Urothelium cell line (cell line): ENCODE measurements at places on chromosomes 7 and 10.
A peak's percentile ranks its signal among the peaks of the same experiment; 100 is the strongest.

DNA sequence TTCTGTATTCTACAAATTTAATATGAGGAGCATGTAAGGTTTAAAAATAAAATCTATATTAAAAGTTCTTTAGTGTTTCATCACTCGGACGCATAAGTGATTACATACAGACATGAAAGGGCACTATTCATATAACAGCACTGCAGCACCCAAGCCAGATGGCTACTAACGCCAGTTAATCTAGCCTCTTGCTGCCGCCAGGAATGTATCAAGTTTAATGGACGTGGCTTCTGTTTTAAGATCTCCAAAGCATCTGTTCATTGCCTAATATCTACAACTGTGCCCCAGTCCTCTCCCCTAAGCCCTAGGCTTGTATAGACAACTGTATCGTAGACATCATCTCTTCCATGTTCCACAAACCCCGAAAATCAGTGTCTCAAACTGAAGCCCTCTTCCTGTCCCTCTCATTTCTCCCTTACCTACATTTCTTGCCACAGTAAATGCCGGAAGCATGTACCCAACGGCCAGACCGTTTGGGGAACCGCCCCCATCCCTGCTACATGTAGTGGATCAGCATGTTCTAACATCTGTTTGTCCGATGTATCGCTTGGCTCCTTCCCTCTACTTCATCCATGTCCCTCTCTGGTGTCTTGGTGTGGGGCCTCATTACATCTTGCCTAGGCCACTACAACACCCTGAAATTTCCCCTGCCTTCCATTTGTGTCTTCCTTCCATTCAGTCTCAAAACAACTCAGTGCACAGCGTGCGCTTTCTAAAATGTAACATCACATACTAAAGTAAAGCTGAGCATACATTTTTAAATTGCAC, 147.5 kb upstream of the RSU1 start:
- no peak for DNase-seq

DNA sequence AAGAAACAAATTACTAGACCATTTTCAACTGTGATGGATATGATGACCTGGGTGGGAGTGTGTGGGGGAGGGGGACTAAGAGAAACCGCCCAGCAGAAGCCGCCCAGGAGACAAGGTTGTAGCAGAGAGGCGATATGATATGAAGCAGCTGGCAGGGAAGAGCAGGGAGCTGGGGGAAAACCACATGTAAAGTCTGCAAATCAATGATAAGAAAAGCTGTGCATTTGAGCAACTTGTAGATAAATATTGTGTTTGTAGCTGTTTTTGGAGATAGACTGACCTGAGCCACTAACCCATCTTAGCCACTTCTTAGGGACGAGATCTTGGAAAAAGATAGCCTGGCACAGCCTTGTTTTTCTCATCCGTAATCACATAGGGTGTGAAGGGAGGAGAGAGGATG, 252.6 kb downstream of the SEC23IP start:
- DNase-seq, result no peak

- DNase-seq, result no peak
Measured at GRCh38 chr10:92430103-92430502, 139.1 kb downstream of the MARCHF5 start.

DNA sequence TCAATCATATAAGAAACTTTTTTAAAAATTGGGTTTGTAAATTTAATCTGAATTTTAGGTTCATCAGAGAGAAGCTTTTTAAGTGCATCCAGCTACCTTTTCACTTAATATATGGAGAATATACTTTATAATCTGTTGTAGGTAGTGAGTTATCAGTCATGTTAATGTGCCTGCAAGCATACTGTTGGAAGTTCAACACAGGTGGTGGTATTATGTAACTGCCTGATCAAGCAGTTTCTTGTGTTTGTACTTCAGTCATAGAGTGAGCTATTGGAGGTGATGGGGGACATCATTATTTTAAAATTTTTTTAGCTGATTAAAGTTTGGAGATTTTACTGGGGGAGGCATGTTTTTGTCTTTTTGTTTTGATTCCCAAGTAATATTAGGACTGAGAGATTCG, 2.5 kb downstream of the TNKS2 start:
- DNase-seq, result no peak

DNA sequence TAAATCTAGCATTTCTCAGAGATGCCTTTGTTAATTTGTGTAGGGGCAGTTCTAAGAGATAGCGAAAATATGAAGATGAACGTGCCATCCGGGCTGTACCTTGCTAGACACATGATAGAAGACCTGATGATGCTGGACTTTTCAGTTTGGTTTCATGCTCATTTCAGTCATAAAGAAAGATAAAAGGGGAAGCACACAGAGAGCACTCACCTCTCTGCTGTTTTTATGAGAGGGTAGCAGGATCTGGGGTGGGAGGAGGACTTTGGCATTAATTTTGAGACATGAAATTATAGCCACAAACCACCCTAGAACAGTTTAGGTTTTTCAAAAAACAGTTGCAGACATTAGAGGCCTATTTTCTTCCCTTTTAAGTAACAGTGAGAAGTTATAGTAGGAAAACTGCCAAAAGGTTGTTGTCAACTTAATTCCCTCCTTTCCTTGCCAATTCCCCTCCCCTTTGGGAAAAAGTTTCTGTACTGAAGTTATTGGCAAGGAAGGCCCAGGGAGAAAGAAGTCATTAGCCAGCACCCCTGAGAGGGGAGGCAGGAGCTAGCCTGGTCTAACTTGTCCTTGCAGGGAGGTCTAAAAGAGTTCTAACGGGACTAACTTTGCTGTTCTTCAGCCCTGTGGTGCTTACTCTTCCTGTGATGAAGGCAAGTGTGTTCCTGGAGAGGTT, 2.6 kb downstream of the ST7 start:
- no peak for DNase-seq

DNA sequence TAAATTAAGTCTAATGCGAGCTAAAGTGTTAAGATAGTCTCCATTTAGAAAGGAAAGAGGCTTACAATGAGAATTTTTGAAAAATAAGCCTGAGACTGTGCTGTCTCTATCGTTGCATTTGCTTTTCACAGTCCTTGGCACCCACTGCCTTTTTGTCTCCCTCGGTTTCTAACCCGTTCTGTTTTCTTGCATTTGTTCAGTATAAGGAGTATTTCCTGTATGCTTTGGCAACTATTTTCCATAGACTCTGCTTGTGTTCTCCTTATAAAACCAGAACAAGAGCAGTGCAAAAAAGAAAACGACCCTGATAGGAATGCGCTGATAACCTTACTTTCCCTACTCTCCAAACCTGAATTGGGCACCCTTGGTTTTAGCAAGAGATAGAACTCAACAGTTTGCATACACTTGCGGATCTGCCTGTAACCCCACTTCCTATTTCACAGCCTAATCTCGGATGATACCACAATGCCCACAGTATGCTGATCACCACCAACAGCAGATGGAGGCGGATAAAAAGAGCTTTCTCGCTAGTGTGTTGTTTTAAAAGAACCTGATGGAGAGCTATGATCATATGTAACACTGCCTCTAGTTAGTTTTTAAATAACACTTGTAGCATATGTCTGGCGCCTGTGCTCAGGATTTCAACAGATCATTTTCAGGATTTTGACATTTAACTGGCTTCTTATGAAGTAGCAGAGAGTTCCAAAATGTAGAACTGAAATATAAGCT, 1.6 kb upstream of the ARHGAP12 start:
- no peak for DNase-seq

DNA sequence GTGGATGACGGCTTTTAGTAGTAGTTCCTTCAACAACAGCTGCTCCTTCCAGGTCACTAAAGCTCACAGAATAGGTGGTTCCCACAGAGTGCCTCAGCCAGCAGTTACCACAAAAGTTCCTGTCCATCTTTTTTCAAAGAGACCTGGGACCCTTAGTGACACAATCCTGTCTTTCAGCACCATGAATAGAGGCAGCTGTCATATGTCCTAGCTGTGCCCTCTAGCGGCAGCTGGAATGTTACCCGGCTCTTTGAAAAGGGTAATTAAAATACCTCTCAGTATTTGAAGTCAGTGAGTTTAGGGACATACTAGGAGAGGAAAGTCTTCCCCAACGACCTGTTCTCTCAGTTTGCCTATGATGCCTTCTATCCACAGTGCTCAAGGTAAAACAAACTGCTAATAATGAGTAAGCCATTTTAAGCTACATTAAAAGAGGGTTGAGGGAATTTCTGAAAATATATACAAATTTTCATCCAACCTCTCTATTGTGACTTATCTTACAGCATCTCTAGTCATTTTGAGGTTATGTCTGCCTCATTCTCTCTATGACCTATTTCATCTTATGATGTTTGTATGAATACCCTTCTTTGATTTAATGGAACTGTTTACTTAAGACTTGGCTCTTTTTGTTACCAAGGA, 290.8 kb downstream of the NXPH1 start:
- peak; percentile 58 for DNase-seq

DNA sequence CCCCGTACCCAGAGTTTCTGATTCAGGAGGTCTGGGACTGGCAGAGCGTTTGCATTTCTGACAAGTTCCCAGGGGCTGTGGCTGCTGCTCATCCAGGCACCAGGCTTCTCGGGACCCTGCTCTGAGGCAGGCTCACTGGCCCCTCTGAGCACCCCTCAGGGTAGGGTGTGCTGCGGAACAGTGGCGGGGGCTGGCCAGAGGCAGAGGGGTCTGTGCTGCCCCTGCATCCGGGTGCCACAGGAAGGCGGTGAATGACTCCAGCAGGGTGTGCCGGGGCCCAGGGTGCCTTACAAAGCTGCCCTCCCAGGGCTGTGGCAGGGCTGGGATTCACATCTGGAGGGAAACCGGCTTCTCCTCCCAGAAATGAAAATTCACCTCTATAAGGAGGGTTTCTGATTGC, 77.4 kb downstream of the CHST15 start:
- DNase-seq, result no peak

- peak; percentile 14 for DNase-seq
Measured at GRCh38 chr7:25454562-25455041, 226.3 kb upstream of the NPVF start.

- no peak for DNase-seq
Measured at GRCh38 chr7:105602325-105603305, 21.3 kb upstream of the EFCAB10 start.

- no peak for DNase-seq
Measured at GRCh38 chr10:120949609-120950031, 98.5 kb downstream of the WDR11 start.

GRCh38 chr10:84108797-84109196, 30.5 kb upstream of the GHITM start:
- no peak for DNase-seq

DNA sequence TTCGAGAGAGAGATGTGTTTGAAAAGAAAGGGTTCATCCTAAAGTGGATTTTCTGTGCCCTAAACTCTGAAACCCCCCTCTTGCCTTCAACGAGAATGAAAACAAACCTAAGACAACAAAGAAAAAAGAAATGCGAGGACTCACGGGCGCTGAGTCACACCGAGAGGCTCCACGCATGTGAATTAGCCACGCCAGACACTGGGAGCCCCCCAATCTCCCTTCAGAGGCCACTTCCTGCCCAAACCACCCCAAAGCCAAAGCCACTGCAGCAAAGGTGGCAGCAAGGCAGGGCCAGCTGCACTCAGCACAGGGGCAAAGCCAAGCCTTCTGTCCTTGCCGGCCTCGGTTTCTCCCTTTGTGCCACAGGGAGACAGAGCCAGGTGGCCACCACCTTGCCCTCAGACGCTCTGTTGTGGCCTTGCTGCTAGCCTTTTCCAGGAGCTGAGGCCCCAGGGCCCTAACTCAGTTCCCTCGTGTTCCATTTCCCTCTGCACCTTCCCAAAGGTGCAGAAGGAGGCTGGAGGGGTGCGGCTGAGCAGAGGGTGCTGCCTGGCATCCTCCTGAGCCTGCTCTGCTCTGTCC, 93.3 kb downstream of the FAM53B start:
- DNase-seq, result no peak

DNA sequence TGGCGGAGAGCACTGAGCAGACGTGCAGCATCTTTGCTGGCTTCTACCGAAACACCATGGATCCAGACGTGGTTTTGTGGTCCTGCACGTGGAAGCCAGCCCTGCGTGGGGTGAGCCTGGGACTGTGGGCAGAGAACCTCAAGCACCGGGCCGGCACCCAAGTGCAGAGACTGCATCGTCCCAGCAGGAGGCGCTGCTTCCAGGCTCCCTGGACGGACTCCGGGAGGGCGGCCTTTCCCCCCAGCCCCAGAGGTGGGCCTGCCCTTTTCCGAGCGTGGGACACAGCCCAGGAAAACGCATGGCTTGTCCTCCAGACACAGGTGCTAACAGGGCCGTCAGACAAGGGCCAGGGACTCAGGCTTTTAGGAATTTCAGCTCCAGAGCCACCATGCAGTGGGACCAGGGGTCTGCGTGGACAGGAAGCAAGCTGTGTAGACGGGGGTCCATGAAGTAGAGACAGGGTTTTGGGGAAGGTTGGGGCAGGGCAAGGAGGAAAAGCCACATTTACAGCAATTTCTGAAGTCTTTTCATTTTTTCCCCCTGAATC, 303.9 kb downstream of the WDR37 start:
- DNase-seq, result no peak

DNA sequence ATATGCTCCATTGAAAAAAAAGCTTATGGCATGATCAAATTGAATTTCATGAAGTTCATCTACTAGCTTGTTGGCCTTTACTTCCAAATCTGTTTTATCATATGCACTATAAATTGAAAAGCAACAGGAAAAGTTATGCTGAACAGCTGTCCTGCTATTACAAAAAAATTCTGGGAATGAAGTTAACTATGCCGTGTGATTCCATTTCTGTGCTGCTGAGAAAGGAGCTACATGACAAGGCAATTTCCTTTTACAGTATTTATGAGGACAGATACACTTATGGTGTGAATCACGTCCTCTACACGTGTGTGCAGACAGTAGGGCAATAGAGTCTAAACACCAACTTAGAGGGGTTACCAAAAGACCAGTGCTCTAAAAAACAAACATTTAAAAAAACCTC, 426.5 kb upstream of the AKR1E2 start:
- DNase-seq, result no peak

GRCh38 chr7:22481726-22482125, 18.3 kb downstream of the STEAP1B start:
- no peak for DNase-seq

- DNase-seq, result no peak
Measured at GRCh38 chr7:22278660-22279059, 78.3 kb downstream of the RAPGEF5 start.

DNA sequence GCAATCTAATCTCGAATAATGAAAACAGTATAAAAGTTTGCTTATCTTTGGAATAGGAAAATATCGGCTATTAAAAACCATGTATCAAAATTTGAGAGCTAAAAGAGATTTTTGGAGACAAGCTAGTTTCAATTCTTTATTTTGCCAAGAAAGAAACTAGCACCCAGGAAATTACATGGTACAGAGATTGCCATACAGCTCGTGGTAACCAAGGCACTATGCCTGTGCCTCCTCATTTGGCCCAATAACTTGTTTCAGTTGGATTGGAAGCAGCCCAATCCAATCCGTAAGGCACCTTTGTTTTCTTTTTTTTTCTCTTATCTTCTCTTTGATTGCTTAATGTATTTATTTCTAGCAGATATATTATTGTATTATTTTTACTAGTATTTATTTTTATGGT, 55.0 kb downstream of the GNAI1 start:
- DNase-seq, result no peak

- peak; percentile 50 for DNase-seq
Measured at GRCh38 chr10:102644066-102644645, at the start of gene TRIM8. Gene TRIM8 (plus strand): TSS chr10:102644479. CDS start chr10:102644618, 139 bp downstream.

- DNase-seq, result no peak
Measured at GRCh38 chr10:53127686-53128085, 355.1 kb upstream of the MBL2 start.

GRCh38 chr10:103232131-103232673, 13.5 kb upstream of the RPEL1 start:
- DNase-seq, result no peak
